ENCODE measurements at places on chromosomes 3 and 15.

DNA sequence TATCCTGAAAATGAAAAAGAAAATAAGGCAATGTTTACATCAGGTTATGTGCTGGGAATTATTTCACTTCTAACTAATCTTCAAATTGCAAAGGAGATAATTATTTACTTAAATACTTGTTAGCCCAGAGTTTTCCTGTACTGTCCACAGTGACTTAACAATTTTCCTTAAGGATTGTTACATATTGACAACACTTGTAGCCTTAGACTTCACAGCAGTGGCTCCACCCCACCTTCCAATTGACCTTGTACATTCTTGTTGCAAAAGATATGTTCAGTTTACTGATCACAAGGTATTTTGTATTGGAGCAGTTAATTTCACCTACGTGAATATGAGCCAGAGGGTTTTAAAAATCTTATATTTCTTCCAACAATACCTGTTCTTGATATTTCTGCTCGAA lies 376.9 kb downstream of the CNTN6 start:
- no peak for DNase-seq

GRCh38 chr3:73633916-73634344 lies 9.2 kb upstream of the PDZRN3 start:
- DNase-seq: no peak

DNA sequence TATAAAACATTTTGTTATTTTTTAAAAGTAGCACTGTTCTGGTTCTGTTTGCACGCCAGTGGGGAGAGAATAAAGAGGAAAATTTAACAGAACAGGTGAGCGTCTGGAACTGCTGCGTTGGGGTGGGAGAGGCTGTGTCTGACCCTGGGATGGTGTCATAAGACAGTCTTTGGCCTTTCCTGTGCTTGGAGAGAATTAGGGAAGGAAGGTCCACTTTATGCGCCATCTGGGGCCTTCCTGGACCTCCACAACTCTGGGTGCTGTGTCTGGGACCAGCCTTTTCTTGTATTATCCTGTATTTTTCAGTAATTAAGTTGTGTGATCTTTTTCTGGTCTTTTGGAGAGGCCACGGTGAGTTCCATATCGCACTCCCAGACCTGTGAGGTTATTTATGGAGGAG lies 3.3 kb downstream of the FAM43A start:
- no peak for DNase-seq

DNA sequence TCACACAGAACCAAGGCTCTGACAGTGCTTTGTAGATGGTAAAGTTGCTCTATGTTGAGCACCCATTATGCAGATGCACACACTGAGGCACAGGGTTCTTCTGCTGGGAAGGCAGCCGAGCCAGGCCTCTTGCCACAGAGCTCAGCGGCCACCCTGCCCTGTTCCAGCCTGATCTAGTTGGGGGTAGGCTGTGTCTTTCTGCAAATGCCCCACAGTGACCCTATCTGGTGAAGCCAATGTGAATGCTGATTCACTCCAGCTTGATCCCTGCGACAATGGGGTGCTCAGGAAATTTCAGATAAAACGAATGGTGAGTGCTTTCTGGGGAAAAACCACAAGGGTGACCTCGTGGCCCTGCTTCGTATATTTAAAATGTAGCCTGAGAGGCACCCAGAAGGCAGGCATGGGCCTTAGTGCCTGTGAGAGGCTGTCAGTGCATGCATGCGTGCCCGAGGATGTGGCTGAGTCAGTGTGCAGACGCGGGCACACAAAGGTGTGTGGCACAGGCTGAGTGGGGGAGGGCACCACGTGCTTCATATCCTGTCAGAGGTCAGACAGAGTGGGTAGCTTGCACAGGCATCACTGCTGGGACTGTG lies 85.7 kb downstream of the ATP2B2 start:
- DNase-seq: no peak

GRCh38 chr15:89893027-89893426 lies 767 bp downstream of the AP3S2 start:
- DNase-seq: no peak

- DNase-seq: no peak
Observed at GRCh38 chr3:139982404-139982803, 47.4 kb downstream of the CLSTN2 start.

GRCh38 chr3:194042927-194043326 lies 93.0 kb upstream of the HES1 start:
- no peak for DNase-seq

- no peak for DNase-seq
Observed at GRCh38 chr15:65086680-65087111, 10.2 kb downstream of the KBTBD13 start.
